ENCODE measurements at places on chromosomes 7 and 10.
A peak's percentile ranks its signal among the peaks of the same experiment; 100 is the strongest.

DNA sequence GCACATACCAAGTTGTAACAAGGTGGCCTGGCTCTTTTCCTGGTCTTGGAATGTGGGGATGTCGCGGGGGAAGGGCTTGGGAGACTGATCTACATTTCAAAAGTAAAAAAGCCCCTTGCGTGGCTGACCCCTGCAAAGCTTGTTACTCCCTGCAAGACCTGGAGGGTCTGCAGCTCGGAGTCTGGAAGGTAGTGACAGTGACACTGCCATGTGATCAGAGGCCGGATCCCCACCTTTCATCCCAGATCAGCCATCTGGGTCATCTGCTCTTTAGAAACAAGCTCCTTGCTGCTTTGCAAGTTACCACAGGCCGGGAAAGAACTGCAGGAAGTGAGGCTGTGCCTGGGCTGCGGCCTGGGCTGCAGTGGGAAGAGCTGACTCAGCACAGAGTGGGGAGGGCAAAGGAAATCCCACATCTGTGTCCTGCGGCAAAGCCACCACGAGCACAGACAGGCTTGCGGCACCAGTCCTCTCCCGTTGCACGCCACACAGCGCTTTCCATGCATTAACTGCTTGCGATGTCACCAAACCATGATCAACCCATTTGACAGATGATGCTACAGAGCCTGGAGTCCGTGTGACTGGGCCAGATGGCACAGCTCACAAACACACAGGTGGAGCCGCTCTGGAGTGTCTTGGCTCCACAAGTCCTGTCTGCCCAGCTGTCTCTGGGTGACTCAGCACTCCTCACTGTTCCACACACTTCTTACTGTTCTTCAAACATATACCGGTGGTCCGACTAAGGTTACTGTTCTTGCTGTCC is 97.7 kb downstream of the SH3PXD2A start:
- peak; percentile 88 for DNase-seq

DNA sequence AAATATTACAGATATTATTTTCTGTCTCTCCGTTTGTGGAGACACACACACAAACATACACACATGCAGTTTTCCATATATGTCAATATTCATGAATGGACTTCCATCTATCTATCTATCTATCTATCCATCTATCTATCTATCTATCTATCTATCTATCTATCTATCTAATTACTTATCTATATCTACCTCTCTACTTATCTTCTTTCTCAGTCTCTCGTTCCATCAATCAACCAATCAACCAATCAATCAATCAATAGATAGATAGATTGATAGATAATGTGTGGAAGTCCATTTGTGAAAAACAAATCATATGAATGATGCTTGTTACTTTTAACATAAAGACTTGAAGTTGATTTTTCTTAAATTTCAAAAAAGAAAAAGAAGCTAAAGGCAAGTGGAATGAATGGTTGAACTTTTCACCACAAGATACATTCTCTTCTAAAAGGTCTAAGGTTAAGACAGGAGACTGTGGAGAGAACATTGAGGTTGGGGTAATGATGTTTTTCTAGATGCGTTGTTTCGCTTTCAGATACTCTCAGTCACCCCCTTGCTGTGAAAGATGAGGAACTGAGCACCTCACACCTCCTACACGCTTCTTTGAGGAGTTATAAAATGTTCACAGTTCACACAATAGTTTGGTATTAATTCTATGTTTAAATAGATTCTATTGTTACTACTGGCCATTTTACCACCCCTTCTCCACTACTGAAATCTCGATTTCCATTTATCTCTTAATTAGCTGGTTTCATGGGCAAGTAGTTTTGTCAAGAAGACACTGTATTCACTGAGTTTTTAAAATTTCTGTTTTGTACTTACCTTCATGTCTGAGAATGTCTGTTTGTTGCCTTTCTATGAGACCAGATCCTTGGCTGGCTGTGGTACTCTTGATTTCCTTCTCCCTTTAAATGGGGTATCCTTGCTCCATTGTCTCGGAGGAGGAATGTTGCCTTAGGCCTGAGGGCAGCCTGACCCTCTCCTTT is 114.1 kb downstream of the EMX2 start:
- no peak for DNase-seq

- no peak for DNase-seq
Measured at GRCh38 chr10:4101918-4102654, 317.1 kb upstream of the KLF6 start.

DNA sequence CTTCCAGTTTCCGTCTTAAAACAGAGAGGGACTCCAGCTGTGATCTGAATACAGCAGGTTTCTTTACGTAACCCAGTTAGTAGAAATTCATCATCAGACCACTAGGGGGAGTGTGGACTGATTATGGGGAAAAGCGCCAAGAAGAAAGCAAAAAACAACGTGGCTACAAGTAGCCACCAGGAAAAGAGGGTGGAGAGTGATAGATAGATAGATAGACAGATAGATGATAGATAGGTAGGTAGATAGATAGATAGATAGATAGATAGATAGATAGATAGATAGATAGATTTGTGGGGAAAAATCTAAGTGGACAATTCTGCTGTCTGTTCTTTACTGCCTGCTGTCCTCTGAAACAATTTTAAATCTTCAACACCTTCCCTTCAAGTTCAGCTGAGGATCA is 12.7 kb upstream of the AKR1B10 start:
- peak; percentile 71 for DNase-seq

DNA sequence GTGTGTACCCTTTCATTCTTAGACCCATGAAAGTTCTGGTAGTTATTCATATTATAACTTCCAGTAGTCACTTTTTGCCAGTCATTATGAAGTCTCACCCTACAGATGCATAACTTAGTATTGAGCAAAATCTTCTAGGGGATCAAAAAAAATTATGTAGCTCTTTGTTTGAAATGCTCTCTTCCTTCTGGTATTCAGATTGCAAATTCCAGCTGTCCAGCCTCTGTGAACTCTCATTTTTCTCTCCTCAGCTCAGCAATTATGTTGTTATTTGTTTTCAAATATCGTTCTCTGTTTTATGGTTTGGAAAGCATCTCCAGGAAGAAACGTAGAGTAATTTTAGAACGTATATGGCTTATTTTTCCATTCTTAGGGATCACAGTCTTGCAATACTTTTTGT is 442.5 kb downstream of the SEMA3D start:
- no peak for DNase-seq

DNA sequence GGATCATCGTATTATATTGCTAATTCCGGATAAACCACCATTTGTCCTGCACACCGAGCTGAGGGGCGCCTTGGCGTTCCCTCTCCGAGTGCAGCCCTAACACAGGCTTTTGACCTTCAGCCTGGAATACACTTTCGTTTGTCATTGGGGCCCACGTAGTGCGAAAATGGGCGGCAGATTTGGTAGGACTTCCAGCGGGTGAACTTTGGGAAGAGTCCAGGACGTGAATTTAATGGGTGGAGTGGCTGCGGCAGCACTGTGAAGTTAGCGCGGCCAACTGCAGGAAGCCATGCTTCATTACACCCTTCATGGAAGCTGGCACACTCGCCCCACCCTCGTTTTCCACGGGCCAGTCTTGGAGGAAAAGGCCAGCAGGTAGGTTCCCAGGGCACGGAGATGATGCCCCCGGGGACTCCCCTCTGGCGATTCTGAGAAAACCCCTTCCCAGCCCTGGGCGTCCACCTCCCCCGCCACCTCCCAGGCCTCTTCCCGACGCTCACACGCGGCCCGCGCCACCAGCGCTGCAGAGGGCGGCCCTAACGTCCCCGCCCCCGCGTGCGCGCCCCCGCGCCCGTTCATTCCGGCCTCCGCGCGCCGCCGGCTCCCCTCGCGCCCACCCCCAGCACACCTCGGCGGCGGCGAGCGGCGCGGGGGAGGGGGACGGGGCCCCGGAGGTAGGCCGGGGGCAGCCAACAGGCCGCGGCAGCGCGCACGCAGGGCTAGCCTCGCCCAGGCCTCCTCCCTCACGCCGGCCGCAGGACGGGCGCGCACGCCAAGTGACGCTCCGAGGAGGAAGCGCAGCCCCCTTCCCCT is at the start of gene MLLT10:
Gene MLLT10, plus strand, starts transcription at position 766 of the 813 bp plus-strand sequence. CDS start 413 bp downstream, outside the sequence.
- DNase-seq: peak; percentile 98

- no peak for DNase-seq
Measured at GRCh38 chr7:78173666-78174065, 375.1 kb downstream of the PHTF2 start.

GRCh38 chr10:132264966-132265889 is 42.5 kb downstream of the STK32C start:
- DNase-seq: no peak

DNA sequence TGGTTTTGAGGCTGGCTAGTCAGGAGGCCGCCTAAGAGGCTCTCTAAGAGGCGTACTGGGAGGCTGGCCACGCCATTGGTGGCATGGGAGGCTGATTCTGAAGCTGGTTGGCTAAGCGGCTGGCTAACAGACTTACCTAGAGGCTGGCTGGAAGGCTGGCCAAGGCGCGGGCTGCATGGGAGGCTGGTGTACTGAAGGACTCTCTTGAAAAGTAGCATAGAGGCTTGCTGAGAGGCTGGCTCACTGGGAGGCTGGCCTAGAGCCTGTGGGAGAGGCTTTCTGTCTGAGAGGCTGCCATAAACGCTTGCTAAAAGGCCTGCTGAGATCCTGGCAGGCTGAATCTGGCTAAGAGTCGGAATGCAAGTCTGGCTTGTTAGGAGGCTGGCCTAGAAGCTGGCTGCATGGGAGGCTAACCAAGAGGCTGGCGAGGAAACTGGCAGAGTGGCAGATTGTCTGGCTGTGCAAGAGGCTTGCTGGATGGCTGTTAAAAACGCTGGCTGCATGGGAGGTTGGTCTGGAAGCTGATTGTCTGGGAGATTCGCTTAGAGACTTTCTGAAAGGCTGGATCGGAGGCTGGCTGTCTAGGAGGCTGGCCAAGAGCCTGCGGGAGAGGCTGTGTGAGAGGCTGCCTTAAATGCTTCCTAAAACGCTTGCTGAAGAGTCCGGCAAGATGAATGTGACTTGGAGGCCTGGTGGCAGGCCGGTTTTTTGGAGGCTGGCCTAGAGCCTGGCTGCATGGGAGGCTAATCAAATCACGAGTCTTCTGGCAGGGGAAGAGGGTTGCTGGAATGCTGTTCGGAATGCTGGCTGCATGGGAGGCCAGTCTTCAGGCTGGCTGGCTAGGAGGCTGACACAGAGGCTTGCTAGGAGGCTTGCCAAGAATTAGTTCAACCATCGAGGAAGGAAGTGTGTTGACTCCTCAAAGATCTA is 134.2 kb downstream of the OR13A1 start:
- DNase-seq: peak; percentile 13

GRCh38 chr10:9209105-9209798 is 1154.8 kb downstream of the GATA3 start:
- peak; percentile 52 for DNase-seq

DNA sequence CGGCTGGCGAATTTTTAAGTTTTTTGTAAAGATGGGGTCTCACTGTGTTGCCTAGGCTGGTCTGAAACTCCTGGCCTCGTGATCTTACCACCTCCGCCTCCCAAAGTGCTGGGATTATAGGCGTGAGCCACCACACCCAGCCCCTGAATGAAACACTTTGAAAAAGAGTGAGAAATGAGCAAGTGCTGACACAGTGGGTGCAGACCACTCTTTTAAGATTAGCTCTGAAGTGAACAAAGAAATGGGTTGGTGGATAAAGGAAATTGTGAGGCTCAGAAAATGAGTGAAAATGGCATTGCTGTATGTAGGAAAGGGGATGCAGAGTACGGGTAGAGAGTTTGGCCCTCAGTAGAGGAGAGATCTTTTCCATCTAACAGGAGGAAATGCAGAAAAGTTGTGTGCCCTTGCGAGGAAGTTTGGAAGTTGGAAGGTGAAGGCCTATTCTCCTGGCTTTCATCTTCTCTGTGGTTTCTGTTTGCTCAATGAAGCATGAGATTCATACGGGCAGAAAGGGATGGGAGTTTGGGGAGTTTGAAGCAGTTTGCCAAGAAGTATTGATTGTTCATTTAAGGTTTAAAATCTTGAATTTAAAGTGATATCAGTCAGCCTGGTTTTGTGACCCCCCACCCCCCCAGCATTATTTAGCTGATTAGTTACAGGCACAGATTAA is 11.0 kb downstream of the MAPK8 start:
- DNase-seq: no peak

DNA sequence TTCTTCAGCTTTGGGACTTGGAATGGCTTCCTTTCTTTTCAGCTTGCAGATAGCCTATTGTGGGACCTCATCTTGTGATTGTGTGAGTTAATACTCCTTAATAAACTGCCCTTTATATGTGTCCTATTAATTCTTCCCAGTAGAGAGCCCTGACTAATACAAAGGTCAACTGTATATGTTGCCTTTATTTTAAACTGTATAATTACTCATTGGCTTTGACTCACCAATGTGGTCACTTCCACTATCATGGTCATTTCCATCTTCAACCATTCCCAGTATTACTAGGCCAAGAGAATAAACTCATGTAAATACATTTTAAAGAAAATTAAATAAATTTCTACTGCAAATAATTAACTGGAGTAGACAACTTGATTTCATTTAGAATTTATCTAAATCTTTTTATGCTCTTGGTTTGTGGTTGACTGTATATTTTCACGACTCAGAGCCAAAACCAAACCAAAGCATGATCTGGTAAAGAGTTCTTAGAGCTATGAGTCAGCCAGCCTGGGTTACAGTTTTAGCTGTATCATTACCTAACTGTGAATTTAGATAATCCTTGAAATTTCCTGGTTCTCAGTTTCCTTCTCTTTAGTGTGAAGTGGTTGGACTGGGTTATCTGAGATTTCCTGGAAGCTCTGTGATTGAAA is 188.4 kb downstream of the PPP1R3A start:
- DNase-seq: peak; percentile 76

DNA sequence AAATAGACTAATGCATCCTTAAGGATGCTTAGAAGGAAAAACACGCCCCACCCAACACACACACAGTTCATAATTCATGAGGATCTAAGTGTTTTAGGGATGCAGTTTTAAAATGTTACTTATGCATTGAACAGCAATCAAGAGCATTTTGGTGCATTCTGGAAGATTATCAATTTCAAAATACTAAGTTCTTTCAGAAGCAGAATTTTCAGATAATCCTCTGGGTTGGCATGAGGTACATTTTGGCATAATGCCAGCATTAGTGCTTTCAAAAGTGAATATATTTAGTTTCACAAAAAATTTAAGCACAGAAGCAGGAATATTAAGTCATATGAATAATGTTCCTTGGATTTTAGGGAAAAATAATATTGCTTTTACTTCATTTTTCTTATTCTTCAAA is 937.1 kb downstream of the REEP3 start:
- DNase-seq: no peak

GRCh38 chr7:113267885-113268284 is 149.5 kb upstream of the SMIM30 start:
- no peak for DNase-seq

- no peak for DNase-seq
Measured at GRCh38 chr10:104518891-104519290, 122.2 kb upstream of the SORCS3 start.

- no peak for DNase-seq
Measured at GRCh38 chr10:101935431-101935830, 91.8 kb upstream of the KCNIP2 start.

- peak; percentile 34 for DNase-seq
Measured at GRCh38 chr7:77982926-77983550, 184.5 kb downstream of the PHTF2 start.

- no peak for DNase-seq
Measured at GRCh38 chr10:127375461-127375860, 173.6 kb upstream of the NPS start.

Measured in fibroblast of skin of right biceps (primary cell).